ENCODE measurements at places on chromosomes 13 and 19. TPM values are rescaled to one million over a fixed set of nuclear protein-coding genes. Genes with fewer than 3 reads are reported as not detected.

MOB3A gene
- 69.2 TPM for total RNA-seq

DNA sequence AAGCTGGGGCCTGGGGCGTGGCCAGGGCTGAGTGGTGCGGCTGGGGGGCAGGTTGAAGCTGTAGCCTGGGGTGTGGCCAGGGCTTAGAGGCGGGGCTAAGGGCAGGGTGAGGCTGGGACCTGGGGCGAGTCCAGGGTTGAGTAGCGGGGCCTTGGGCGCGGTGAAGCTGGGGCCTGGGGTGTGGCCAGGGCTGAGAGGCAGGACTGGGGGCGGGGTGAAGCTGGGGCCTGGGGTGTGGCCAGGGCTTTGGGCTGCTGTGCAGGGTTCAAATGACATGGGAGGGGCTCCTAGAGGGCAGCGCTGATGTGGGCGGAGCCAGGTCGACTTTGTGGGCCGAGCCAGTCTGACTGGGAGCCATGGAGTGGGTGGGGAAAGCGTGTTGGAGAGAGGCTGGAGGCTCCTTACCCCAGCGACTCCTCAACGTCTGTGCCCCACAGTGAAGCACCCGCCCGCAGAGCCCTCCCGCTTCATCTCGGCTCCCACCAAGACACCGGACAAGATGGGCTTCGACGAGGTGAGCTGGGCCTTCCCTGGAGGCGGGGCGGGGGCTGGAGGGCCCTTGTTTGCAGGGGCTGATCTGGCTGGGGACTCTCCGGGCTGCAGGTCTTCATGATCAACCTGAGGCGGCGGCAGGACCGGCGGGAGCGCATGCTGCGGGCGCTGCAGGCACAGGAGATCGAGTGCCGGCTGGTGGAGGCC, 21.5 kb downstream of the COLGALT1 start:
- peaks cover 87% of the 10 kb centered on the region for H3K36me3 ChIP-seq
- H3K4me1 ChIP-seq = peaks cover 7% of the 10 kb centered on the region
- no peak overlapping the region for H3K27ac ChIP-seq
- no peaks in the 10 kb centered on the region for H3K27me3 ChIP-seq
- DNase-seq = peak; percentile 74

DNA sequence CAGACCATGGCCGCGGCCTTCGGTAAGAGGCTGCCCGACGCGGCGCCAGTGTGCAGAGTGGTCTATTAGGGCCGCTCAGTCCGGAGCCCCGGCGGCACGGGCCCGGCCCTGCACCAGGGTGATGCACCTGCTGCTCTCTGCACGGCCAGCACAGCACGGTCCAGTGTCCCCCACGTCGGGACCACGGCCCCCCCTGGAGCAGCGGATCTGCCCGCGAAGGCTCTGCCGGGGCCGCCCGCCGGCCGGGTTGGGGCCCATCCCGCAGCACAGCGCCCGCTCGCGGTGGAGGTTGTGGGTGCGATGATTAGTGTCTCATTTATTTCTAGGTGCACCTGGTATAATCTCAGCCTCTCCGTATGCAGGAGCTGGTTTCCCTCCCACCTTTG, 7.9 kb downstream of the PTBP1 start:
- peaks cover 92% of the 10 kb centered on the region for H3K36me3 ChIP-seq
- H3K27me3 ChIP-seq = no peaks in the 10 kb centered on the region
- H3K4me1 ChIP-seq = peaks cover 39% of the 10 kb centered on the region
- H3K27ac ChIP-seq = no peak overlapping the region
- DNase-seq = no peak
- H3K4me3 ChIP-seq = no peak overlapping the region

GRCh38 chr13:29159871-29160270, 339.7 kb downstream of the MTUS2 start:
- H3K36me3 ChIP-seq = no peaks in the 10 kb centered on the region
- H3K27me3 ChIP-seq = no peaks in the 10 kb centered on the region
- no peak overlapping the region for H3K4me3 ChIP-seq

DNA sequence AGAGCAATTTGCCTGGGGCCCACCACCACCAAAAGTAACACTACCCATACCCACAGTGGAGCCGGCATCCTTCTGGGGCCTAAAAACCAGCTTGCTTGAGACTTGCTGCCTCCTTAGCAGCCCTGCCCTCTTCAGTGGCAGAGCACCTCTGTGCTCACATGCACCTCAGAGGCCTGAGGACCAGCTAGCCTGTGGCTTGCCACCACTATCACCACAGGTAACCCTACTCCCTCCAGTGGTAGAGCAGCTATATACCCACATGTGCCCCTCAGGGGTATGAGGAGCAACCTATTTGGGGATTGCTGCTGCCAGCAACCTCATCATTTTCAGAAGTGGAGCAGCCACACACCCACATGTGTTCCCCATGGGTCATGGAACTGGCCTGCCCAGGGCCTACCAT, 111.4 kb upstream of the SPRY2 start:
- H3K4me3 ChIP-seq = no peak overlapping the region
- H3K36me3 ChIP-seq = no peaks in the 10 kb centered on the region
- H3K4me1 ChIP-seq = no peaks in the 10 kb centered on the region
- DNase-seq = no peak

DNA sequence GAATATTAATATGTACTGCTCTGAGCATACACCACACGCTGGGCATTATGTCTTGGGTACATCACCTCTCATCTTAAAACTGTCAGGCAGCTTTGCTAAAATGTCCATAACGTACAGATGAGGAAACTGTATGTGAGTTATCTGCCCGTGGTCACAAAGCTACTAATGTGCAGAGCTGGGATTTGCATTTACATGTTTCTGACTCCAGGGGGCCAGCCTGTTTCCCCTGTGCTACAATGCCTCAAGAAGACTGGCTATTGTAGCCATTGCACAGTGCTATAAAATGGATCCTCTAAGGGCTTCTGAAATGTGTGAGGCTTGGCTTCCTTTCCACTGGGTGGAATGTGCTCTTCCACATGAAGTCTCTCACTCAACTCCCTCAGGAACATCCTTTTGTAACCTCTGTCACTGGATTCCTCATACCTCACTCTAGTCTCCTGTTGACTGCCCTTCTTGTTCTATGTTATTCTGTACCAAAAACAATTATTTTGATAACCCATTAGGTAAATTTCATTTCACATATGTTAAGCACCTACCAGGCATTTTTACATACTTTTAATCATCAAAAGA, 95.6 kb upstream of the HTR2A start:
- no peak overlapping the region for H3K27ac ChIP-seq
- no peak for DNase-seq
- H3K36me3 ChIP-seq = no peaks in the 10 kb centered on the region
- H3K27me3 ChIP-seq = no peaks in the 10 kb centered on the region
- H3K4me1 ChIP-seq = no peaks in the 10 kb centered on the region

DNA sequence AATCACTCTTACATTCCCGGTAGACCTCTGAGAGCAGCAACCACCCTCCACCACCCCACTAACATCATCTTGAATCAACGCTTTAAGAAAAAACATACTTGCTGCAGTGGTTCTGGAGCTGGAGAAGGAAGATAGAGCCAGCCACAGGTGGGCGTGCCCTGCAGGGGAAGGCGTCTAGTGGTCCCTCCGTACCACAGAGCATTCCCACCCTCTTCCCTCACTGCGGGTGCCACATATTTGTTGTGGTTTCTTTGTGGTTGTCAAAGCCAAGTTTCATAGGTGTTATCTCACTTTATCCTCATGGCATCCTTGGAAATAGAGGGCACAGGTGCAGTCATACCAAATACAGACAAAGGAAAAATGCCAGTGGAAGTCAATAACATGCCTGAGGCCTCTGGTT, 22.2 kb downstream of the COL4A2 start:
- H3K27me3 ChIP-seq = no peaks in the 10 kb centered on the region
- H3K4me3 ChIP-seq = no peak overlapping the region
- no peak overlapping the region for H3K27ac ChIP-seq
- DNase-seq = no peak
- H3K36me3 ChIP-seq = peaks cover 3% of the 10 kb centered on the region

DNA sequence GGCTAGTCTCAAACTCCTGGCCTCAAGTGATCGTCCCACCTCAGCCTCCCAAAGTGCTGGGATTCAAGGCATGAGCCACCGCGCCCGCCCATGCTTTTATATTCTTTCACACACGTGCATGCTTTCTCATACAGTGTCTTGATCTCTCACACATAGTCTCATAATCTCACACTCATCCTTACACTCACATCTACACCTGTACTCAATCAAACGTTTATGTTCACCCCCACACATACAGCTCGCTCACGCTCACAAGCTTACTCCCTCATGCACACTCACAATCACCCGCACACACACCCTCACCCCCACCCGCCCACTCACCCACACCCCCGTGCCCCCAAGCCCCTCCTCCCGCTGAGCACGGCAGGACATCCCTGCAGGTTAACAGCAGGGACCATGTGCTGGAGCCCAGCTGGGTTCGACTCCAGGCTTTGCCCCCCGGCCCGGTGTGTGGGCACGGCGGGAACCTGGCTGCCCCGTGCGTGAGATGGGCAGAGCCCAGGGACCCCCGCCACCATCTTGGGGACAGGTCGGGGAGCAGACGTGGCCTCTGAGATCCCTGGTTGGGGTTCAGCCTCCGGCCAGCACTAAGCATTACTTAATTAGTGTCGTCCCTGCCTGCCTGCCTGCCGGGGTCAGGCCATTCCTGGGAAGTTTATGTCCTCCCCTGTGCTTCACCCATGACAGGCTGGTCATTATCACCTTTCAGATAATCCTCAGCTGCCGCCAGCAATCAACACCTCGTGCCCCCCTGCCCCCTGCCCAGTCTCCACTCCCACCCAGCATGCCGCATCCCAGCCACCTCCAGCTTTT, 11.4 kb downstream of the SBK2 start:
- H3K27me3 ChIP-seq = no peaks in the 10 kb centered on the region
- H3K4me3 ChIP-seq = no peak overlapping the region

- no peaks in the 10 kb centered on the region for H3K4me1 ChIP-seq
- no peak overlapping the region for H3K4me3 ChIP-seq
- H3K27ac ChIP-seq = no peak overlapping the region
These were observed 138.4 kb downstream of the ATP11A start for GRCh38 chr13:112828082-112828699.
